Panc1 (cell line): ENCODE measurements at places on chromosomes 13 and 19.

GRCh38 chr13:46756977-46757376, 40.0 kb downstream of the ESD start:
- no peak overlapping the region for H3K27ac ChIP-seq
- H3K36me3 ChIP-seq: no peaks in the 10 kb centered on the region
- H3K27me3 ChIP-seq: no peaks in the 10 kb centered on the region
- no peaks in the 10 kb centered on the region for H3K4me1 ChIP-seq
- no peak for DNase-seq
- no peak overlapping the region for H3K4me3 ChIP-seq

GRCh38 chr13:48278806-48279205, 24.7 kb upstream of the RB1 start:
- H3K27me3 ChIP-seq: no peaks in the 10 kb centered on the region
- no peaks in the 10 kb centered on the region for H3K36me3 ChIP-seq
- no peak overlapping the region for H3K4me3 ChIP-seq
- DNase-seq: no peak
- no peak overlapping the region for H3K27ac ChIP-seq
- no peaks in the 10 kb centered on the region for H3K4me1 ChIP-seq

DNA sequence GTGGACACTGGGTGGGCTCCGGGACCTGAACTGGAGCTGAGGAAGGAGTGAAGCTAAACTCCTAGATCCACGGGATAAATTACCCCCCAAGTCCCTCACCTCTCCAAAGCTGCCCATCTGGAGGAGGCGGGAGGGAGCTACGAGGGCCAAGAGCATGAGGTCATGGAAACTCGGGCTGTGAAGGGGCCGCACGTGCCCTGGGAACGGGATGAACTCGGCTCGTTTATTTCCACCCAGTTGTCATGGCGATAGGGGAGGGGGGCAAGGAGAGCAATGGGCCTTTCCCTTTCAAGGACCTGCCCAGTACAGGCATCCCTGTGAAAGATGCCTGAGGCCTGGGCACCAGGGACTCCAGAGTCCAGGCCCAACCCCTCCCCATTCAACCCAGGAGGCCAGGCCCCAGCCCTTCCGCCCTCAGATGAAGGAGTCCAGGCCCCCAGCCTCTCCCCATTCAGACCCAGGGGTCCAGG, 3.8 kb downstream of the PPP1R12C start:
- H3K36me3 ChIP-seq: no peaks in the 10 kb centered on the region; the same call in 1 of the 2 replicates
- DNase-seq: no peak
- H3K4me1 ChIP-seq: peaks cover 34% of the 10 kb centered on the region

DNA sequence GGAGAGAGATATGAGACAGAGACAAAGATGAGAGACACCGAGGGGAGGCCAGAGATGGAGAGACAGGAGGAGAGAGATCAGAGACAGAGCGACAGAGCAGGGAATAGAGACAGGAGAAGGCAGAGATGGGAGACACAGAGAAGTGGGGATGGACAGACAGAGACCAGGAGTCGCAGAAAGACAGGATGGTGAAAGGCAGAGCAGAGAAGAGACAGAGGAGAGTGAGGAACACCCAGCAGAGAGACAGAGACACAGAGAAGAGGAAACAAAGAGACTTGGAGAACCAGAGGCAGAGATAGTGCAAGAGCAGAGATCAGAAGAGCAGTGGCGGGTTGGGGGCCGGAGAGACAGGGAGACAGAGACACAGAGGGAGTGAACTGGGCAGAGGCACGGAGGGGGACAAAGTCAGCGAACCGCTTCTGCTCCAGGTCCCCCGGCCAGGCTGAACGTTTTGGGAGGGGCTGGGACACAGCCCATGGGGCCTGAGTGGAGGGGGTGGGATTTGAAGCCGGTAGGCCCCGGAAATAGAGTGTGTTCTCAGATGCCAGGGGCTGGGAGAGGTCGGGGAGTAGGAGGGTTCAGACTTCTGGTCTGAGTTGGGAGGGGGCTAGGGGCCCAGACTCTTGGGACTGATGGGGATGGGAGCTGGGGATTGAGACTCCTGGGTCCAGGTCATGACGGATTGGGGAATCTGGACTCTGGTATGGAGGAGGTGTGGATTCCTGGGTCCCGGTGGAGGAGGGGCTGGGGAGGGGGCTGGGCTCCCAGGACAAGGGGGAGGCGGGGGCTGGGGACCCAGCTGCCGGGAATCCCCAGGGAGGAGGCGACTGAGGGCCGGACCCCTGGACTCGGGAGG, 654 bp downstream of the ZNF579 start:
- peak overlapping the region; percentile 71 for H3K27ac ChIP-seq
- H3K4me1 ChIP-seq: peaks cover 15% of the 10 kb centered on the region
- DNase-seq: no peak
- no peaks in the 10 kb centered on the region; the same call in 1 of the 2 replicates for H3K36me3 ChIP-seq
- H3K4me3 ChIP-seq: peak overlapping the region; percentile 44

DNA sequence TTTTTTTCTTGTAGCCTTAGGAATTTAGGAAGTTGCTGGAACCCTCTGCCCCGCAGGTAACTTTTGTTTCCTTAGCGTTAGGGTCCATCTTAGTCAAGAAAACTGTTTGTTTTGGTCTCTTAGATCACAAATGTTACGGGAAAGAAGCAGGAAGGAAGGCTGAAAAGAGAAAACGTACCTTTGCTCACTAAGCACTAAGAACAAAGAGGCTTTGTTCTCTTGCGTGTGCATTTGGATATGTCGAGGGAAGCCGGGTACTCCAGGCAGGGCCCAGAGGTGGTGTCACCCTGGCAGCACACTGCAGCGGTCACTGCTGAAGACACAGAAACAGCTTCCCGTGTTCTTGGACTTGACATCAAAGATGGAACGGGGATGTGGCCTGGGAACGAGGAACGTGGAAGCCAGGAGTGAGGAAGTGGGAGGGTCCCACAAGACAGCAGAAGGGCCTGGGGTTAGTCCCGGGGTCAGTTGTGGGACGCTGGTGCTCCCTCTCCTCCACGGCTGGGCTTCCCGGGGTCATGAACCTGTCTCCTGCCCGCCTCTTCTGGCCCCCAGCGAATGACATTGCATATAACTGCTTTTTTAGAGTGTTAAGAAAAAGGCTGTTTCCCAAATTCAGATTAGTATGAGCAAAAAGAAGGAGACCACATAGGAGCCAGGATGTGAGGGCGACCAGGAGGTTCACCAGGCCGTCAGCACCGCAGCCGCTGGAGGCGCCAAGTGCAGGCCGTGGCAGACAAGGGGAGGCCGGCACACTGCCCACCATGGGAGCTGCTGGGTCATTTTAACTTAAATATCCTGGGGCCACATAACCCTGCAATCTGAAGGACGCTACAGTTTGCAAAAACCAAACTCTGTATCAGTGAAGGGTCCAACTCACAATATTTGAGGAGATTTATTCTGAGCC, 31.6 kb downstream of the ATP11A start:
- peaks cover 67% of the 10 kb centered on the region for H3K4me1 ChIP-seq
- no peaks in the 10 kb centered on the region for H3K27me3 ChIP-seq
- no peaks in the 10 kb centered on the region for H3K36me3 ChIP-seq
- H3K27ac ChIP-seq: peak overlapping the region; percentile 94
- no peak for DNase-seq
